ENCODE measurements at places on chromosomes 11 and 22. TPM values are rescaled to one million over a fixed set of nuclear protein-coding genes. Genes with fewer than 3 reads are reported as not detected.

Gene SPON1
- total RNA-seq, result 26.8 TPM

Gene ST14
- total RNA-seq, result under 0.01 TPM

Gene PELI3
- 8.8 TPM for total RNA-seq

Gene ACR
- not detected for total RNA-seq

Gene DMC1
- 1.1 TPM for total RNA-seq

Gene KDM2A
- total RNA-seq, result 44.6 TPM

Gene RTN4R
- 0.23 TPM for total RNA-seq

Gene KCNJ1
- total RNA-seq, result not detected

Gene TTLL12
- 16.7 TPM for total RNA-seq

Gene DEPDC7
- 3.5 TPM for total RNA-seq
